ENCODE measurements at places on chromosomes 2 and 18.

DNA sequence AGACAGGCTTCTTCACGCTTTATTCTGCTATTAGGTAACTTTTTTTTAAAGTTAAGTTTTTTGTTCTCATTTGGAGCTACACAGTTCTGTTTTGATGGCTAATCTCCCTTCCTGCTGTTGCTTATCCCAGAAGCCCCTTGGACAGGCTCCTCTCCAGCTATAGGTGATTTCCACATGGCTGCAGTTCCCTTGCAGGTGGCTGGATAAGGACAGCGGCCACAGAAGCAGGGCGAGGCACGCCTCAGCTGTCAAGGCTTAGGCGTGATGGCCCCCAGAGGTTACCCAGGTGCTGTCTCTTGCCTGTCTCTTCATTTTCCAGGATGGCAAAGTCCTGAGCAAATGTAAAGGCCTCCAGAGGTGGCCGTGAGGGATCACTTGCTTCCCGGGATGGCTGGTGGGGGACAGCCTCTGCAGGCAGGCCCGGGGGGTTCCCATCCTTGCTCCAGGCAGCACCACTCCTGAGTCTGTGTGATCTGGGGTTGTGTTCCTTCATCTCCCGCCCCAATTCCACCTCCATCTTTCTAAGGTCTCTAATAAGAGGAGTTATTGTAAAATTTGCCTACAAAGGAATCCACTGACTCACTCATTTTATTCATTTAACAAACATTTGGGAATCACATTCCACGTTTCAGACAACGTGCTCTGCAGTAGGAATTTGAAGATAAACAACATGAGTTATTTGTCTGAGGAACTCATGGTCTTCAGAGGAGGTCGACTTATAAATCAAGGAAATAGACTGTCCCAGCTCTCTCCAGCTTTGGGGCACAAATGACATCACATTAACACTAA lies 53.4 kb downstream of the NAPG start:
- DNase-seq: no peak

DNA sequence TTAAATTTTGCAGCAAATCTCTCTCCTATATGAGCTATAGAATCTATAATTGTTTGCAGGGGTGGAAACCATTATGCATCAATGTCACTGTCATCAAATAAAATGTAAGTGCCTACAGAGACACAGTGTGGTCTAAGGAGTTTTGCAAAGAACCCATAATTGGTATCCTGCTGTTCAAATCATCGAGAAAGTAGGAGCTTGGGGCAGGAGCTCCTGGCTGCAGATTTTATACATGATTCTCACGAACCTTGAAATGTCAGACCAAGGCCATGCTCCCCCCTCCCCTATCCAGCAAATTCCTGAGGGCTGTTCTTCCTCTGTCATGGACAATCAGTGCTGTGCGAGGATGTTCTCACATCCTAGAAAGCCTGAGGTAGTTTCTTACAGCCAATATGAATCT lies 119.5 kb upstream of the CYRIA start:
- DNase-seq: no peak

DNA sequence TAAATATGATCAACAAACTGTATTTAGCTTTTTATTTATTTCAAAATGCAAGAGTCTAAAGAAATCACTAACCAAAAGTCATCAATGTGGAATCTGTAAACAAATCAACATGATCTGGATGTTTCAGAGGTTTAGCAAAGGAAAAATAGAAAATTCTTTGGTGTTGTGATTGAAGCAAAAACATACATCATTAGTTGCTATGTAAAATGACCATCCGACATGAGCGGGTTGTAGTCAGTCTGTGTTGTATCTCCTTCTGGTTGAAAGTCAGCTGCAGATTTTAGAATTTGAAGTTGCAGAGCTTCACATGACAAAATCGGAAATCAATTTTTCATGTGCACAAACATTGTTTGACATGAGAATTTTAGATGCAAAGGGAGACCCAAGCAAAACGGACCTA lies 63.2 kb downstream of the IRS1 start:
- DNase-seq: no peak

- DNase-seq: no peak
Measured at GRCh38 chr18:45712061-45712460, 11.9 kb upstream of the SLC14A1 start.

DNA sequence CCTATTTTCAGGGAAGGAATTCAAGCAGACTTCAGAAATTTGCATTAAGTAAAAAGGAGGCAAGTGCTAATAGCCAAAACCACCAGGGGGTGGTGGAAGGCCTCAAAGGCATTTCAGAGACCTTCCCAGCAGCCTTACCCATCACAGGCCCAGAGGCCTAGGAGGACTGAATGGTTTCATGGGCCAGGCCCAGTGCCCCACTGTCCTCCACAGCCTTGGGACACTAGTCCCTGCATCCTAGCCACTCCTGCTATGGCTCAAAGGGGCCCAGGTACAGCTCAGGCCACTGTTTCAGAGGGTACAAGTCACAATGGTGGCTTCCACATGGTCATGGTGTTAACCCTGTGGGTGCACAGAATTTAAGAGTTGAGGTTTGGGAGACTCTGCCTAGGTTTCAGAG lies 58.6 kb upstream of the CHAC2 start:
- no peak for DNase-seq

DNA sequence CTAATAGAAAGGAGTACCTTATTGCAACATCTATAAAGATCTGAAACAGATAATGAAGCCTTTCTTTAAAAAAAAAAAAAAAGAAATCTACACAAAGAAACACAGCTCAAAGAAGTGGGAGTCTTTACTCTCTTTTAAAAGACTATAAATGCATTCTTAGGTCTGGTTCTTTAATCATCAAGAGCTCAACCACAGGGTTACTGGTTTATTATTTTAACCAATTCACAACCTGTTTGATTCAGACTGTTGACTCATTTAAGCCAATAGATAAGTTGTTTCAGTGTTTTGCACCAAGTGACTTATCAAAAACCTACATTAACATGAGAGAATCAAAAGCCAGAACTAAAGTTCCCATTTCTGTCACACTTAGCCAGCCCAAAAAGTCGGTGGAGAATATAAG lies 93.1 kb downstream of the TCF4 start:
- DNase-seq: no peak

DNA sequence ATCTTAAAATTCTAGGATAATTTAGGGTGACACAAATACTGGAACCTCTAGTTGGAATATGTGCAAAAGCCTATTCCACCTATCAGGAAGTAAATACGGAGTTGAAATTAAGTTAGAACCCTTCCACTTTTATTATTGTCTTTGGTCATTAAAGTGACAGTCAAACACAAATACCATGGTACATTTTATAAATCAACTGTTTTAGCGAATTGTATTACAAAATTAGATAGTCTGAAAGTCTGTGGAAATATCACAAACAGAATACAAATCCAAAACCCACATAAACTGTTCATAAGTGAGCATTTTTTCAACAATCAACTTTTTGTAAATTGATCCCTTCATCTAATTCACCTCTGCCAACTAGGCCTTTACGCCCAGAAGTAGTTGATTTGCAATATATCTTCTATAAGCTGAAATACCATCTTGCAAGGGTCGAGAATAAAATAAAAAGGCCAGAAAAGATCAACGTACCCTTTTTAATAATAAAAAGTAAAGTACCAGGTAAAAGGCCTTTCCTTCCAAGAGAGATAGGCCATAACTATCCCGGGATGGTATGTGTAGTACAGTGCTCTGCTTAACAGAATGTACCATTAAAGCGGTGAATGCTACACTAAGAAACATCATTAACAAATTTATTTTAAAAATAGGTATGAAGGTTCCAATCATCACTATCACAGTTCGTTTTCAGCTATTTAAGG lies 1.3 kb downstream of the USP34 start:
- DNase-seq: no peak

- DNase-seq: no peak
Measured at GRCh38 chr2:138502255-138503086, 901 bp downstream of the SPOPL start.

DNA sequence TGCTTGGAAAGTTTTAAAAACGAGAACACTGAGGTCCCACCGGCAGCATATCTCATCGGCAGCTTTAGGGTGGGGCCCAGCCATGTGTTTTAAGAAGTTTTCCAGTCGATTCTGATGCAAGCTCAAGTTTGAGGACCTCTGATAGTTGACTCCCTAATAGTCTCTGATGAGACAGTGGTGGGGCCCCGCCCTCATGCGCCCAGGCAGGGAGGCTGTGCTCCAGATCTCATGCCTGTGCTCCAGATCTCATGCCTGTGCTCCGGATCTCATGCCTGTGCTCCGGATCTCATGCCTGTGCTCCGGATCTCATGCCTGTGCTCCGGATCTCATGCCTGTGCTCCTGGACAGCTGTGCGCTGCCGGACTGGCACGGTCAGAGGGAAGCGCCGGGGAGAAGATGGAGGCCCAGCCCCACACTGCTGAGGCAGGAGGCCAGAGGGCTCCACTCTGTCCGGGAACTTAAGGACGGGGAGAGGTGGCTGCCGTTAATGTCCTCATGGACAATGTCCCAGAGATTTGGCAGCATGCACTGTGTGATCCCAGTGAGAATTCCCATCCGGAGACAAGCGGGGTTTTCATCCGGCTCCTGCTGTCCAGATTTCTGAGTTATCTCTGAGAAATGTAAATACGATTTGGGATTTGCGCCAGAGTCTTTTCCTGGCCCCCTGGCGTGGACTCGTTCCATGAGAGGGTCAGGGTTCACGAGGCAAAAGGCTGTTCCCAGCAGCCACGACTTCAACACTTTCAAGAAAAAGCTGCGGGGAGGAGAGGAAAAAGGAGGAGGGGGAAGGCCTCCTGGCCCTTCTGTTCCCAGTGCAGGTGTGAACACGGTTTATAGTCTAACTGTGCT lies 9.4 kb upstream of the COLEC11 start:
- no peak for DNase-seq

Measured in stimulated activated CD8-positive, alpha-beta memory T cell treated with anti-CD3 and anti-CD28 coated beads, Interleukin-7, amount 100 ng/mL, for 4 hours (primary cell).